ENCODE measurements at places on chromosomes 11 and 22. TPM values are rescaled to one million over a fixed set of nuclear protein-coding genes. Genes with fewer than 3 reads are reported as not detected.
A peak's percentile ranks its signal among the peaks of the same experiment; 100 is the strongest.

The CCDC116 gene
- 0.17 TPM for total RNA-seq

- H3K27ac ChIP-seq, result no peak overlapping the region
- H3K36me3 ChIP-seq, result no peaks in the 10 kb centered on the region
- H3K27me3 ChIP-seq, result no peaks in the 10 kb centered on the region
These were observed 210.5 kb upstream of the ISX start for GRCh38 chr22:34855471-34855870.

DNA sequence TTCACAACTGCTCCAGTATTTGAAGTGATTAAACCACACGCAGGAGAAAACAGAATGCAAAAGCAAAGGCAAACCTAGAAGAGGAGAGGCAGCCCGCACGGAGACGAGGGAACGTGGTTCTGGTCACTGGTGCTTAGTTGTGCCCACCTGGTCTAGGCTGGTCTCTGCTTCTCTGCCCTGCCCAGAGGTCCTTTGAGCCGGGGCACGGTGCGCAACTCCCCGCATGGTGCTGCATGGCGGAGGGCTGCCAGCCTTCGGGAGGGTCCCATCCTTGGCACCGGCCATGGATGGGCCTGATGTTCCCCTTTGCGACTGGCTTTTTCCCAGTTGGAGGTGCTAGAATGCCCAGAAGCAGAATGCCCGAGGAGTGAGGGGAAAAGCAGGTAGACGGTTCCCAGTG lies 46.1 kb downstream of the KCNC1 start:
- H3K27ac ChIP-seq, result no peak overlapping the region
- H3K36me3 ChIP-seq, result no peaks in the 10 kb centered on the region
- H3K4me1 ChIP-seq, result no peaks in the 10 kb centered on the region
- no peak for DNase-seq
- H3K4me3 ChIP-seq, result no peak overlapping the region
- no peaks in the 10 kb centered on the region for H3K27me3 ChIP-seq

- DNase-seq, result no peak
- H3K4me1 ChIP-seq, result no peaks in the 10 kb centered on the region
- no peaks in the 10 kb centered on the region for H3K27me3 ChIP-seq
- H3K36me3 ChIP-seq, result no peaks in the 10 kb centered on the region
- H3K27ac ChIP-seq, result no peak overlapping the region
These were observed 13.9 kb downstream of the MYBPC3 start for GRCh38 chr11:47338396-47339241.

DNA sequence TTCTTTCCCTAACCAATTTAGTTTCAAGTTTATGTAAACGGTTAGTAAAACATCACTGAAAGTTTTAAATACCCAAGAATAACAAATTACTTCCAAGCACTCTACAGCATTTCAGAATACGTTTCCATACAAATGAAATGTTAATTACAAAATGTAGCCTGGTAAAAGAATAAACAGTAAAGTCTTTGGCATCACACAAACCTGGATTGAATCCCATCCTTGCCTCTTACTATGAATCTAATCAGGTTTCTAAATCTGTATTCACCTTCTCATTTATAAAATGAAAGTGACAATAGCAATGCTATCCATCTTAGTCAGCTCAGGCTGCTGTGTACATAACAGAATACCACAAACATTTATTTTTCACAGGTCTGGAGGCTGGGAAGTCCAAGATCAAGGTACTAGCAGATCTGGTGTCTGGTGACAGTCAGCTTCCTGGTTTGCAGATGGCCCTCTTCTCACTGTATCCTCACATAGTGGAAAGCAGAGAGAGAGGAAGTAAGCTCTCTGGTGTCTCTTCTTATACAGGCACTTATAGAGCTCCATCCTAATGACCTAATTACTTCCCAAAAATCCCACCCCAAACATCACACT lies 19.2 kb downstream of the FAM168A start:
- DNase-seq, result no peak
- peaks cover 8% of the 10 kb centered on the region for H3K4me1 ChIP-seq
- no peaks in the 10 kb centered on the region for H3K36me3 ChIP-seq
- no peak overlapping the region for H3K4me3 ChIP-seq
- H3K27me3 ChIP-seq, result no peaks in the 10 kb centered on the region

The VSIG10L2 gene
- total RNA-seq, result not detected

GRCh38 chr11:96185220-96185768 lies 157.7 kb downstream of the MAML2 start:
- DNase-seq, result no peak
- H3K4me3 ChIP-seq, result no peak overlapping the region
- H3K4me1 ChIP-seq, result no peaks in the 10 kb centered on the region

The SSTR3 gene
- not detected for total RNA-seq

The SHISA8 gene
- total RNA-seq, result 0.15 TPM

- no peaks in the 10 kb centered on the region for H3K36me3 ChIP-seq
- H3K4me1 ChIP-seq, result peaks cover 4% of the 10 kb centered on the region
- H3K4me3 ChIP-seq, result no peak overlapping the region
- H3K27me3 ChIP-seq, result no peaks in the 10 kb centered on the region
These were observed 111.9 kb downstream of the MRTFA start for GRCh38 chr22:40524392-40525249.

DNA sequence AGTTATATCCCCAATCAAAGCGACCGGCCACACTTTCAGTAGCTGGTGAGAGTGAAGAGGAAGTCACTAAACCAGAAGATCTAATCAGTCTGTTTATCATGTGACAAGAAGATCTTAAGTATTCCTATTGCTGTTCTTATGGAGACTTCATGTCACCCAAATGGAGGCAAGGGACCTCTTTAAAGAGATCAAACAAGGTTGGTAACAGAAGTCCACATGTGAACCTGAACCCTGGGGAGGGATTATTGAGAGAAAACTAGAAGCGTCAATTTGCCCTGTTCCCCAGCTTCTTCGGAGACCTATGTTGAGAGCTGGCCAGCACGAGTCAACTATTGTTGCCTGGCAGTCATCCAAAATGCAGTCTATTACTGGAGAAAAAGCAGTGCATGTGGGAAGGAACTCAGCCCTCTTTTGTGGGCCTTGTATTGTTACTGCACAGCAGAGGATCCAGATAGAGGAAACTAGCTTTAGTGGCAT lies 76.9 kb upstream of the CTSC start:
- no peak for DNase-seq
- no peaks in the 10 kb centered on the region for H3K27me3 ChIP-seq
- no peaks in the 10 kb centered on the region for H3K36me3 ChIP-seq
- H3K4me1 ChIP-seq, result no peaks in the 10 kb centered on the region

The CTTN gene
- total RNA-seq, result 74.4 TPM

DNA sequence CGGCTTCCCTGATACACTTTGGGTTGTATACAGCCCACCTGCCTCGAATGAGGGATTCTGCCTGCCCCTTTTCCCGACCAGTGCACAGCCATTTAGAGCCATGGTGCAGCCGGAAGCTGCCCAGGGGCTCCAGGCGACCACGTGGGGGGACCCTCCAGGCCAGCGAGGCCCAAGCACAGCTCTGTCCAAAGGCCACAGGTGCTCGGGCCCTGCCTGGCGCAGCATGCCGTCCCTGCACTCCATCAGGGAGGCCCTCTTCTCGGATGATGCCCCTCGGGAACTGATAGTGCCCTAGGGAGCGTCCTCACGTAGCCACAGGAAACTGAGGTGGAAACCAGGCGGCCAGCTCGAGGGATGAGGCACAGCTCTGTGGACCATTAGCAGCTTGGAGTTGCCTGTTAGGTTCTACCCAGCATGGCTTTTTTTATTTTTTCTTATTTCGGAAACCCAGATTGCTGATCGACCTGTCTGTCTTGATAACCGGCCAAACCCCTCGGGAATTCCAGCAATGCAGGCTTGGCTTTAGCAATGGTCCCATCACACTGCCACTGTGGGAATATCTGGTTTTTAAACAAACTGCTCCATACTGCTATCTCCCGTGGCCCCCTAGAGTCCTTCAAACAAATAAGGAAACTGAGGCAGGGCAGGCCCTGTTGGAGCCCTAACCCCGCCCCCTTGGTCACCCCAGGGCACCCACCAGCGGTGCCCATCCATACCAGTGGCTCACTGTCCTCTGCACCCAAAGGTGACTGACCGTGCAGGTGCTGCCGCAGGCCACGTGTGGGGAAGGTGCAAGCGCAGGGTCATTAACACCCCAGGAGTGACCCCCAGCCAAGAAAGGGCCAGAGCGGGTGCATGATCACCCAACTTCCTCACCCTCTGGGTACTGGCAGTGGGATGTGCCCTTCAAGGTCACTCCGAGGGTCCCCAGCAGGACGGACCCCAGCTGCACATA lies 8.0 kb downstream of the ANO1 start:
- H3K27me3 ChIP-seq, result no peaks in the 10 kb centered on the region
- no peak overlapping the region for H3K4me3 ChIP-seq
- H3K27ac ChIP-seq, result no peak overlapping the region

- H3K27ac ChIP-seq, result no peak overlapping the region
- DNase-seq, result no peak
- no peak overlapping the region for H3K4me3 ChIP-seq
- H3K4me1 ChIP-seq, result no peaks in the 10 kb centered on the region
These were observed 24.3 kb downstream of the GLYATL1 start for GRCh38 chr11:58963551-58964104.

The DEUP1 gene
- not detected for total RNA-seq

- peaks cover 2% of the 10 kb centered on the region for H3K27me3 ChIP-seq
- H3K4me3 ChIP-seq, result no peak overlapping the region
- no peak for DNase-seq
- H3K27ac ChIP-seq, result no peak overlapping the region
- no peaks in the 10 kb centered on the region for H3K36me3 ChIP-seq
These were observed 43.8 kb downstream of the RTL6 start for GRCh38 chr22:44454113-44454769.

- no peak overlapping the region for H3K4me3 ChIP-seq
- H3K4me1 ChIP-seq, result peaks cover 27% of the 10 kb centered on the region
- no peaks in the 10 kb centered on the region for H3K36me3 ChIP-seq
- H3K27me3 ChIP-seq, result no peaks in the 10 kb centered on the region
These were observed 46.2 kb downstream of the FAM83F start for GRCh38 chr22:40040927-40041326.

DNA sequence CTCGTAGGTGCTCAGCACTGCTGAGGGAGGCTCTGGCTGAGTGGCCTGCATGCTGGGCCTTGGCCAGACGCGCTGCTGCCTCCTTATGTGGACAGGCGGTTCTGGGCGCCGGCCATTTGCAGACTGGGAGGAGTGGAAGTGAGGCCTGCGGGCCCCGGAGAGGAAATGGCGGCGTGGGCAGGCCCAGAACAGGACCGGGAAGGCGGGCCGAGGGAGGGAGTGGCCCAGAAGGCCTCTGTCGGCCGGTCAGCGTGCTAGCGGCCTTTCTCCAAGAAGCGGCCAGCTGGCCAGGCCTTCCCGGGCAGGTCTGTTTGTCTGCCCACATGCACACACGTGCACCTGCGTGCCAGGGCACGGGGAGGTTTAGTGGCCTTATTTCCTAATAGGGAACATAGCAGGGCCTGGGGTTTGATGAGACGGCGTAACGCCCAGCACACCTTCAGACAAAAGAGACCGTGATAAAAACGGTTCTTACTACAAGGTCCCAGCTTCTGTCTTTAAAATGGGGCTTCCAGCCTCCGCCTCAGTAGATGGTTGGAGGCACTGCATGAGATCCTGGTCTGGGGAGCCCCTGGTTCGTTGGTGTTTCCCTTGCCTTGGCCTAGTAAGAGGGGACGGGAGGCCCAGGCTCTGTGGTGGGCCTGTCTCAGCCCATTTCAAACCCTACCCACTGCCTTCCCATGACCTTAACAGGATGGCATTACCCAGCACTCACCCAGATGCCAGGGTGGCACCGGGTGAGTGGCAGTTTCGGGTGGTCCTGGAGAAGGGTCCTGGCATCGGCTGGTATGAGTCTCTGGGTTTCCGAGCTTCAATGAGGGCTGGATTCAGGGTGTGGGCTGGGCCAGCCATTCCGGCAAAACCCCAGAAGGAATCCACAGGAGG lies 65.1 kb upstream of the PPARA start:
- DNase-seq, result peak; percentile 94
- peaks cover 11% of the 10 kb centered on the region for H3K36me3 ChIP-seq
- no peaks in the 10 kb centered on the region for H3K27me3 ChIP-seq

DNA sequence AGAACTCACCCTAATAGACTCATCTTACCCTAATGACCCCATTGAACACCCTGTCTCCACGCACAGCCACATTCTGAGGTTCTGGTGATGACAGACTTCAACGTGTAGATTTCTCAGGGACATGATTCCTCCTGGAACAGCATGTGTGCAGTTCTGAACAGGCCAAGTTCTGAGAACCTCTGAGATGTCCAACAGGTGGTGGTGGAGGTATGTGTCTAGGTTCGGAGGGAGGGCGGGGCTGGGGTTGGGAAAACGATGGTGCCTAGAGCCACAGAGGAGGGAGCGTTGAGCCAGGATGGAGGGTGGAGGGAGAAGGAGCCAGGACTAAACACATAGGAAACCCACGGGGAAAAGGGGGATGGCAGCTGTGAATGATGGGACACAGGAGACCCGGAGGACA lies 43.4 kb upstream of the FBLN1 start:
- H3K4me1 ChIP-seq, result no peaks in the 10 kb centered on the region
- no peak overlapping the region for H3K27ac ChIP-seq
- DNase-seq, result peak; percentile 1
- H3K36me3 ChIP-seq, result no peaks in the 10 kb centered on the region
- peaks cover 1% of the 10 kb centered on the region for H3K27me3 ChIP-seq
- no peak overlapping the region for H3K4me3 ChIP-seq

The IFITM10 gene
- total RNA-seq, result 3.7 TPM

The LRP4 gene
- total RNA-seq, result 14.5 TPM

DNA sequence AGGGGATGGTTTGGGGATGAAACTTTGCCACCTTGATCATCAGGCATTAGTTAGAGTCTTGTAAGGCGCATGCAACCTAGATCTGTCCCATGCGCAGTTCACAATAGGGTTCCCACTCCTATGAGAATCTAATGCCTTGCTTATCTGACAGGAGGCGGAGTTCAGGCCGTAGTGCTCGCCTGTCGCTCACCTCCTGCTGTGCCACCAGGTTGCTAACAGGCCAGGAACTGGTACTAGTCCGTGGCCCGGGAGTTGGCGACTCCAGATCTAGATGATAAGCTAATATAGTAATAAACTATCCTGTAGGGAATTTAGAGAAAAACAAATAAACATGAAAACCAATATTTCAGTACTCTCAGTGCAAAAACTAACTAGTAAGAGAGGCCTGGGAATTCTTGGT lies 155.4 kb upstream of the ANO5 start:
- no peak overlapping the region for H3K4me3 ChIP-seq
- no peaks in the 10 kb centered on the region for H3K4me1 ChIP-seq
- DNase-seq, result no peak
- H3K27me3 ChIP-seq, result no peaks in the 10 kb centered on the region
- H3K36me3 ChIP-seq, result no peaks in the 10 kb centered on the region

The GGTLC2 gene
- total RNA-seq, result not detected

DNA sequence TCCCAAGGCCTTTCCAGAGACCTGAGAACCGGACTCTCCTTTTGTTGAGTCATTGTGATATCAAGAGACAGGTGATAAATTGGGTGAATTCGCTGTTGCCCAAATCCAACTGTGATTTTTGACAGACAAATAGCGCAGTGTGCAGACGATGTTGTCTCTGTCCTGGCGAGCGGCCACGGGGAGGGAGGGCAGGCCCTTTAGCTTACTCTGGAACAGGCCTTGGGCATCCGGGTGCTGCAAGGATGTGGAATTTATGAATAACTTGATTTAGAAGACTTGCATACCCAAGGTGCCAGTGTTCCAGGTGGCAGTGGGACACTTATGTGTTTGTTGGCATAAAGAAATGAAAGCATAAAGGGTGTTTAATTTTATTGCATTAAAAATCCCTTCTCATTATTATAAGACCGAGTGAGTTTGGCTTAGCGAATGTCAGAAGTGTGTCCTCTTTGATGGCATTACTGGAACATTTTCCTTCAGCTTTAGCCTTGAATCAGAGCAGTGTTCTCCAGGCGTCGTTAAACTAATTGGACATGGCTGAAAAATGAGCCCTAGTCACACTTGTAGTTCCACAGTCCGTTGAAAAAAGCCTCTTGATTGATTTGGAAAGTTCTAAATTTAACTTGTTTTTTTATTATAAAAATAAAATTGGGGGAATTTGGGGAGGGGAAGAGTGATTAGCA lies 9.4 kb downstream of the LDLRAD3 start:
- no peak for DNase-seq
- no peak overlapping the region for H3K4me3 ChIP-seq
- H3K27ac ChIP-seq, result no peak overlapping the region
- H3K4me1 ChIP-seq, result peaks cover 34% of the 10 kb centered on the region
- H3K36me3 ChIP-seq, result no peaks in the 10 kb centered on the region
- no peaks in the 10 kb centered on the region for H3K27me3 ChIP-seq
